Kasumi-1 (cell line): ENCODE measurements at places on chromosomes 3 and 15.

- DNase-seq = no peak
These were observed 433.8 kb upstream of the SUCLG2 start for GRCh38 chr3:68088216-68088615.

- DNase-seq = no peak
These were observed 24.7 kb upstream of the TM4SF4 start for GRCh38 chr3:149449799-149450198.

DNA sequence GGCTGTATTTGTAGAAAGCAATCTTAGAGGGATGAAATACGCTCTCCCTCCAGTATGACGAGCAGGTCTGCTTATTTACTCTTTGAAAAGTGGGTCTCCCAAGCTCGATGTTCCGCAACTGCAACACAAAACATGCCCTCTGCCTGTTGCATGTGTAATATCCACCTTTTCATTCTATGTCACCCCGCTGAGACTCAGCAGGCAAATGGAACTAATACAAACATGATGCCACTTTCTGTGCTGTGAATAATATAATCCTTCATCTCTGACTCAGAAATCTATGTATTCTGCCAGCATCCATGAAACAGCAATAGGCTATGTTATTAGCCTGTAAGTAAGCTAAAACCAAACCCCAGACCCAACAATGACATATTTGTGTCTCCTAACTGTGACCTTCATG, 200.8 kb upstream of the TMCO5A start:
- DNase-seq = no peak

GRCh38 chr3:118781839-118782238, 252.8 kb downstream of the IGSF11 start:
- no peak for DNase-seq

GRCh38 chr3:10601151-10601856, 95.9 kb upstream of the ATP2B2 start:
- DNase-seq = no peak

DNA sequence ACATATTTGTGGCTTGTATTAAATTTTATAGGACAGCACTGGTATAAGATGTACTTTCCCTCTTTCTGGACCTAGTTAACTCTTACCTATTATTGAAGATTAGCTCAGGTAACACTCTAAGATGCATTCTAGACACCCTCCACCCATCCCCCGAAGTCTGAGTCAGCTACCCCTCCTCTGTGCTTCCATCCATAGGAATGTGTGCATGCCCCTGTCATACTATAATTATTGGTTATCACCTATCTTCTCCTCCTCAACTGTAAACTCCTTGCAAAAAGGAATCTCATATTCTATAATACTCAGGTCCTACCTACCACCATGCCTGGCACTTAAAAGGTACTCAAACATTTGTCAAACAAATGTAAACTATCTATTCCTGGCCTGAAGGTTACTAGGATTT, 3.0 kb downstream of the PEAK1 start:
- DNase-seq = no peak

- DNase-seq = no peak
These were observed 184.6 kb downstream of the GOLGA6L6 start for GRCh38 chr15:20356911-20357480.

DNA sequence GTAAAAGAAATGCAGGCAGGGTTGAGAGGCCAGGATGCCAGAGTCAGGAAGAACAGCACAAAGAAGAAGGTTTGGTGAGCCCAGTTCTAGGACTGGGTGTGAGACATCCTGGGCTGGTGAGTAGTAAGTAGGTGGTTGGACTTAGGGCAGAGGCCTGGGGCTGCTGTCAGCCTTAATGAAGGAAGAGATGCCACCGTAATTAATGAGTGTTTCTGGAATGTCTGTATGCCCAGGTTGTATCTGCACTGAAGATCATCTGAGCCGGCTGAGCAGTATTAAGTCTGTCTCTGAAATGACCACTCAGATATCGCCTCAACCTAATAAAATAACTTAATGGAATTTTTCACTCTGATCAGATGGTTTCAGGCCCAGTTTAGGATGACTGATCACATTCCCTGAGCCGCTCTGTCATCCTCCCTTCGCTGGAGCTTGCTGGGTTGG, 532.9 kb upstream of the IL12A start:
- DNase-seq = no peak

DNA sequence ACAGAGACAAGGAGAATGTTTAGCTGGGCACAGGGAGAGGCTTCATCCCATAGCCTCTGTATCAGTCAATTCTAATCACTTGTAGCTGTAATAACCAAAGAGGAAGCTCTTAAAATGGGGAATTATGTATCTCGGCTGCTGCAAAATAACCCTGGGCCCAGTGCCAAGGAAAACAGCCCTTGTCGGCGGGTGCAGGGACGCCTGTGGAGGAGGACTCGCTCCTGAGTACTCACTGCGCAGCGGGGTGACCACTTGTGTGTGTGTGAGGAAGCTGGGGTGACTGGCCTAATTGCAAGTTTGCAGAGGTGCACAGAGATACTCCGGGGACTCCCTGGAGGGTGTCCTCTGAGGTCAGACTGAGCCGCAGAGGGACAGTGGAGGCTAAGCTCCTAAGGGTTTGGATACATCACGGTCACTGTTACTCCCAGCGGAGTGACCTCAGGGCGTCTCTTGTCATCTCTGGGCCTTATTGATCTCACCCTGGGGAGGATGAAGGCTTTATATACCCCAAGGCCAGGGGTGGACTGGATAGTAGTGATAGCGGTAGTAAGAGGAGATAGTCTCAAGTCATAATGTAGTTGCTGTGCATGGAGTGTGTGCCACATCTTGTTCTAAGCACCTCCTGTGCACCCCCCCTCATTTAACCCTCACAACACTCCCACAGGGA, 37.2 kb downstream of the SLC6A6 start:
- peak; percentile 84 for DNase-seq

GRCh38 chr3:40211579-40211978, 97.9 kb upstream of the EIF1B start:
- DNase-seq = no peak

DNA sequence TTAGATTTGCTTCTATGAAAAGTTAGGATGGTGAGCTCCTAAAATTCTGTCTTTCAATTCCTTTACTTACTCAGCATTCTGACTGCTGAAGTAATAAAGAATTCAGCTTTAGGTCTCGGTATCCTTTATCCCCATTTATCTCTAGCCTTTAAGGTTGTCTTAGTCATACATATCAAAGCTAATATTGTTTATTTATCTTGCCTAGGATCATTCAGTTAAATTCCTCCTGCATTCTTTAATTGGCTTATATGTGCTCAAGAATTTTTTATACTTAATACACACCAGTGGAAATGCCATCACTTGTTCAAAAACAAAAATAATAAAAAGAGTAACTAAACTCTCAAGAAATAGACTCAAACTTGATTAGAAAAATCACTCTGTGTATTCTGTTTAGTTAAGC, 507.0 kb downstream of the ZPLD1 start:
- no peak for DNase-seq

GRCh38 chr15:72340366-72340765, 20.4 kb upstream of the CELF6 start:
- no peak for DNase-seq

- no peak for DNase-seq
These were observed 12.9 kb downstream of the LOXL1 start for GRCh38 chr15:73939138-73939537.

DNA sequence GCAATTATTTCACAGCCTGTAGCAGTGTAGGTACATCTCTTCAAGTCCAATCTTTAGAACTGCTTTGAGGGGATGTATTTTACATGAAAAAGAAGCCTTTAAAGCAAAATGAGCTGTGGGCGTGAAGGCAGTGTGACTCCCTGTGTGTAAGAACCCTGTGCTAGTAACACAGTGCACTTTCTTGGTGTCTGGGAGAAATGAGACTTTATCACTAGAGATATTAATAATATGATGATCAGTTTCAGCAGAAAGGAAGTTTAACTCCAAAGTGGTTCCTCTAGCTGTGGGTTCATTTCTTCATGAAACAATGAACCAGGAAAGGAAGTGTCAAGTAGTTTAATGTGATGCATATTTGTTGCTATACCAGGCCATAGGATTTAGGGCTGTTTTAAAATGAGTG, 41.5 kb downstream of the SLCO3A1 start:
- DNase-seq = no peak

GRCh38 chr3:48595075-48595525, at the start of gene COL7A1:
COL7A1 (minus strand) TSS chr3:48595329; CDS start chr3:48595159, 170 bp downstream.
- no peak for DNase-seq

- DNase-seq = no peak
These were observed 5.8 kb downstream of the ISLR start for GRCh38 chr15:74179101-74179841.

DNA sequence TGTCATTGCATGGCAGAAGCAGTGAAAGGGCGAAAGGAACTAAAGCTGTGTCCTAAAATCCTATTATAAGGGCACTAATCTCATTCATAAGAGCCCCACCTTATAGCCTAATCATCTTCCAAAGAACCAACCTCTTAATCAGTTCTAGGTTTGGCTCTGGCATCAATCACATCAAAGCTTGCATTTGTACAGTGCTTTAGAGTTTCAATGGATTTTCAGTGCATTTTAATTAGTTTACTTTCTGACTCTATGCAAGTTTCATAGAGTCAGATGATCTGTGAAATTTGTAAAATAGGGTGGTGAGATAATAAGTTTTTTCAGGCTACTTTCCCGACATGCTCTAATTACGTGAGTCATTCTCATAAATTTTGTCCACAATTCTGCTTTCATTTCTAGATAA, 341.1 kb downstream of the DIPK2A start:
- no peak for DNase-seq

DNA sequence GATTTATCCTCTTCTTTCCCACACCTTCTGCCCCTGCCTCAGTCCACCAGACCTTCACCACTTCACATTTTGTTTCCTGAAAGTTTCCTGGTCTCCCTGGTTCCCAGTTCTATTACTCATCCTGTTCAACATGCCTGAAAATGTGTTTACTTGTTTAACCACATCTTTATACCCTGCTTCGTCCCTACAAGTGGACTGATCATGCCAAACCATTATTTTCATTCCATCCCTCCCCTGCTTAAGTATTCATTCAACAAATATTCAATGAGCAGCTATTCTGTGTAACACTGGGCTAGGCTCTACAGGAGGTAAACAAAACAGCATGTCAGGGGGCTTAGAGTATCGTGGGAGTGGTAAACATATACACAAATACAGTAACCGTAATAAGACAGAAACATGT, 5.5 kb downstream of the MYO5A start:
- DNase-seq = no peak

- peak; percentile 56 for DNase-seq
These were observed 31.6 kb downstream of the ZDHHC19 start for GRCh38 chr3:196179380-196180308.

GRCh38 chr3:169781209-169781855, 8.1 kb downstream of the MYNN start:
- DNase-seq = no peak

DNA sequence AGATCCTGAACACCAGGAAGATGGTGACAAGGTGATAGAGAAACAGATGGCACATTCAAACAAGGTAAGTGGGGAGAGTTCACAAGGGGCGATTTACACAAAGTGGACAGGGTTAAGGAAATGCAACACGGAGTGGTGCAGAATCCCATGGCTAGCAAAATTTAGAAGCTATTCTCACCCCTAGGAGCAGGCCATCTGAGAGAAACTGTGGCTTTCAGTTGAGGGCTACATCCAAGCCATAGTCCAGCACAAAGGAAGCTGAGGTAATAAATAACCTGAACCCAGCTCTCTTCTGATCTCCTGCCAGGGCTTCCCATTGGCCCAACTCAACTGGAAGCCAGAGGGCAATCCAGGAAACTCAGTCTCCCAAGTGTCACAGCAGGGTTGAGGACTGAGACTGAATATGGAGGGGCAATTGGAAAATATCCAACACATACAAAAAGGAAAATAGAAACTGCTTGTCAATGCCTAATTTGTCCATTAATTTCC, 1.2 kb upstream of the ZNF445 start:
- no peak for DNase-seq

GRCh38 chr15:82921242-82921641, 31.3 kb downstream of the HOMER2 start:
- DNase-seq = no peak

GRCh38 chr3:64716110-64716710, 28.4 kb upstream of the ADAMTS9 start:
- no peak for DNase-seq

- no peak for DNase-seq
These were observed 38.1 kb downstream of the C2CD4A start for GRCh38 chr15:62104846-62105245.

DNA sequence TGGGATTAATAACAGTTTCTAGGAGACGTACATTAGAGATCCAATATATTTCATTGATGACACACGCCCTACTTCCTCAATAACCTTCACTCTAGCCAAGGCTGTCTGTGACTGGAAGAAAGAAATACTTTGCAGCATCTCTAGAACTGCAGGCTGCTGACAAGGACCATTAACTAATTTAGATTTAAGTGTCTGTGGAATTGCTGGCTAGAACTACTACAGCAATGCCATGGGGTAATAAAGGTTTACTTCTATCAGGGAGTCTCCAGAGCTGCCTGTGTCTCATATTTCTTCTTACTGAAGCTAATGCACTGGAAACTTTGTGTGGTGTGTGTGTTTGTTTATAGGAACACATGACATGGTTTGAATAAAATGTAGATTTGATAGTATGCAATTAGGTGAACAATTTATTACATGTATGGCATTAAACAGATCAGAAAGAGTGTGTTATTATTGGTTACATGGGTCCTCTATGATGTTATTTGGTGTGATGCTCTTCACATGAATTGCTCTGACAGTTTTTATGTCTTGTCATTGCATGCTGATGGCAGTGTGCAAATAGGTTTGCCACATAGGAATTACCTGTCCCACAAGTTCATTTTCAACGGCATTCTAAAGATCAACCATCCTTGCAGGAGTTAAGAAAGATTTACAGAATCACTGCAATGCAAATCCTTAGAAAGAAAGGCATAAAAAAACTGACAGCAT, 916.2 kb upstream of the CADM2 start:
- no peak for DNase-seq

DNA sequence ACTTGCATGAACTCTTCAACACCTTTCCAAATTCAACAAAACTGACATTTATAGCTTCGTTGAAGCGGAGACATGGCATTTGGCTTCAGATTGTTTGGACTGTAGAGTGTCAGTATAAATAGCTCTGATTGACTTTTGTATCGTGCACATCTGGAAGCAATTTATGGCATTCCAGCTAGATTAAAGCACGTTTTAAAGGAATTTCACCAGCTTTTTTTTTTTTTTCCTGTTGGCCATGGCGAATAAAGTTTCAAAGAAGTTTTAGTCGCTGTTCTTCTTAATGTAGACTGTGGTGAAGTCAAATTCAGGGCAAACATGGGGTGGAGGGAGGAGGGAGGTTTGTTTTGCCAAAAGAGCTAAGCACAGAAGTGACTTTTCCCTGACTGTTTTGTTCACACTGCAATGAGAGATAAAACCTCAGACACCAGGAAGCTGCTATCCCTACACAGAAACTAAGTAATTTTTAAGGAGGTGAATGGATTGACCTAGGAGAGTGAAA, 391.0 kb upstream of the RARB start:
- no peak for DNase-seq

GRCh38 chr15:33067456-33067855, 127.1 kb downstream of the FMN1 start:
- DNase-seq = no peak

GRCh38 chr3:184582646-184583577, 21.3 kb downstream of the EPHB3 start:
- no peak for DNase-seq
